Progenitor cell of endocrine pancreas (in vitro differentiated cells): ENCODE measurements at places on chromosomes 1 and 21.
A peak's percentile ranks its signal among the peaks of the same experiment; 100 is the strongest.

- H3K4me3 ChIP-seq = no peak overlapping the region
- H3K27me3 ChIP-seq = peaks cover 30% of the 10 kb centered on the region
- H3K4me1 ChIP-seq = no peaks in the 10 kb centered on the region
- no peak overlapping the region for H3K27ac ChIP-seq
- no peak for DNase-seq
- H3K36me3 ChIP-seq = no peaks in the 10 kb centered on the region
Measured at GRCh38 chr1:110280804-110281203, 58.4 kb upstream of the RBM15 start.

DNA sequence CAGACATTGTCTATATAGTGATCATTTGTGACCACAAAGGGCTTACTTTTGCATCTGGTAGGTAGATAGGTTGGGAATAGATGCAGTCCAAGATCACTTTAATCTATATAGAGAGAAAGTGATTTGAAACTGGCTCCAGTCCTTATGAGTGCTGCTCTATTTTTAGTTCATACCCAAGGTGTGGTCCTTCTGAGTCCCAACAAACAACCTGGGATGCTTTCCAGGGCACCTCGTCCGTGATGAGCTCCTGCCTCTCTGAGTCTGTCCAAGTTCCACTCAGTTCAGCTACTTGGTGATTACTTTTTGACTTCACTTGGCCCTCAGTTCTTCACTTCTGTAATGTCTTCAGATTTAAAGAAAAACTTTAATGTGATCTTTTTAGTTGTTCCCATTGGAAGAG is 20.2 kb downstream of the DIP2A start:
- H3K27ac ChIP-seq = no peak overlapping the region
- DNase-seq = no peak
- no peak overlapping the region for H3K4me3 ChIP-seq
- H3K27me3 ChIP-seq = no peaks in the 10 kb centered on the region
- no peaks in the 10 kb centered on the region for H3K4me1 ChIP-seq

DNA sequence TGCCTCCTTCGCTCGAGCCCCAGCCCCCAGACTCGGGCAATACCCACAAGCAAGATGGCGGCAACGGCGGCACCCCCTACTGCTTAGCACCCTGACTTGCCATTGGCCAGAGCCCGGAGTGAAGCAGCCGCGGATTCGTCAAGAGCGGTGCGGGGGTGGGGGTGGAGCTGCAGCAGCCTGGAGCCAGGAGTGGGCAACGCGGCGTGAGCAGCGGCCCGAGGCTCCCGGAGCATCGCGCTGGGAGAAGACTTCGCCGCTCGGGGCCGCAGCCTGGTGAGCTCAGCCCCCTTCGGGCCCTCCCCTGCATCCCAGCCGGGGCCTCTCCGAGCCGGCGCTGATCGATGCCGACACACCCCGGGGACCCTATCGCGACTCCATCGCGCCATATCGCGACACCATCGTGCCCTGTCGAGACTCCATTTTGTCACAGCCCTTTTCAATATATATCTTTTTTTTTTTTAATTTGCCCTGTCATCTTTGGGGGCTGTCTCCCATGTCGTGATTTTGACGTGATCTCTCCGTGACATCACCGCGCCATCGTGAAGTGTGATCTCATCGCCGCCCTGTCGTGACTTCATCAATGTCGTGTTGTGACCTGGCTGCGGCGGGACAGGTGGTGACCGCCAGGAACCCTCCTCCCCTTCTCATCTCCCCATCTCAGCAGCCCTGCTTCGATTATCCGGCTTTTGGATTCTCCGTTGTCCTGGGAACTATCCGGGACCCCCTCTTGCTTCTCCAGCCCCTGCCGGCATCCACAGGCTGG is at the start of gene NCDN:
NCDN (plus strand) TSS at position 189 of the 763 bp plus-strand sequence; CDS start at position 581, 392 bp downstream.
- H3K27me3 ChIP-seq = no peaks in the 10 kb centered on the region
- peak within 1 kb of the TSS; percentile 98 for H3K27ac ChIP-seq
- DNase-seq = peak; percentile 93
- H3K4me3 ChIP-seq = peak within 1 kb of the TSS; percentile 92
- H3K4me1 ChIP-seq = peaks cover 25% of the 10 kb centered on the region
- peaks cover 4% of the 10 kb centered on the region for H3K36me3 ChIP-seq

- peaks cover 7% of the 10 kb centered on the region for H3K27me3 ChIP-seq
- no peak overlapping the region for H3K4me3 ChIP-seq
- no peak for DNase-seq
- H3K4me1 ChIP-seq = no peaks in the 10 kb centered on the region
- no peaks in the 10 kb centered on the region for H3K36me3 ChIP-seq
Measured at GRCh38 chr1:209105701-209106100, 477.8 kb upstream of the CAMK1G start.

- H3K4me1 ChIP-seq = no peaks in the 10 kb centered on the region
- no peak overlapping the region for H3K4me3 ChIP-seq
- peaks cover 14% of the 10 kb centered on the region for H3K27me3 ChIP-seq
- no peak for DNase-seq
- no peaks in the 10 kb centered on the region for H3K36me3 ChIP-seq
- H3K27ac ChIP-seq = no peak overlapping the region
Measured at GRCh38 chr21:44885615-44886014, 12.1 kb upstream of the PTTG1IP start.

DNA sequence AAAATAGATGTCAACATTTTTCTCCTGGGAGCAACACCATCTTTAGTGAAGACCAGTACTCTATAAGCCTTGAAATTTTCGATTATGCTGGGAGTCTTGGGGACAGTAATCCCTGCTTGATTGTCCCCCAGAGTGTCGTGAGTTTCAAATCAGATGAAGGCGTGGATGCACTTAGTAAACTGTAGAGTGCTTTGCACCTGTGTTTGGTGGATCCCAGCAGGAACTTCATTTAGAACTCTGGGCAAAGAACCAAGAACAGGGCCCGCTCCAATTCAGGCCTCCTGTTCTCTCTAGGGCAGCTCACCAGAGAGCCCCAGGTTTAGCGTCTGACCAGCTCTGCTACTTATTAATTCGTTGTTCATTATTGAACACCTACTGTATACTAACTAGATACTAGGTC is 1.5 kb downstream of the GPX7 start:
- H3K27ac ChIP-seq = no peak overlapping the region
- peak overlapping the region; percentile 73 for H3K4me3 ChIP-seq
- H3K36me3 ChIP-seq = peaks cover 12% of the 10 kb centered on the region
- no peak for DNase-seq
- peaks cover 11% of the 10 kb centered on the region for H3K4me1 ChIP-seq

GRCh38 chr1:37765916-37766664 is 1.2 kb upstream of the EPHA10 start:
- no peak overlapping the region for H3K4me3 ChIP-seq
- DNase-seq = no peak
- no peak overlapping the region for H3K27ac ChIP-seq
- peaks cover 96% of the 10 kb centered on the region for H3K27me3 ChIP-seq
- no peaks in the 10 kb centered on the region for H3K4me1 ChIP-seq

DNA sequence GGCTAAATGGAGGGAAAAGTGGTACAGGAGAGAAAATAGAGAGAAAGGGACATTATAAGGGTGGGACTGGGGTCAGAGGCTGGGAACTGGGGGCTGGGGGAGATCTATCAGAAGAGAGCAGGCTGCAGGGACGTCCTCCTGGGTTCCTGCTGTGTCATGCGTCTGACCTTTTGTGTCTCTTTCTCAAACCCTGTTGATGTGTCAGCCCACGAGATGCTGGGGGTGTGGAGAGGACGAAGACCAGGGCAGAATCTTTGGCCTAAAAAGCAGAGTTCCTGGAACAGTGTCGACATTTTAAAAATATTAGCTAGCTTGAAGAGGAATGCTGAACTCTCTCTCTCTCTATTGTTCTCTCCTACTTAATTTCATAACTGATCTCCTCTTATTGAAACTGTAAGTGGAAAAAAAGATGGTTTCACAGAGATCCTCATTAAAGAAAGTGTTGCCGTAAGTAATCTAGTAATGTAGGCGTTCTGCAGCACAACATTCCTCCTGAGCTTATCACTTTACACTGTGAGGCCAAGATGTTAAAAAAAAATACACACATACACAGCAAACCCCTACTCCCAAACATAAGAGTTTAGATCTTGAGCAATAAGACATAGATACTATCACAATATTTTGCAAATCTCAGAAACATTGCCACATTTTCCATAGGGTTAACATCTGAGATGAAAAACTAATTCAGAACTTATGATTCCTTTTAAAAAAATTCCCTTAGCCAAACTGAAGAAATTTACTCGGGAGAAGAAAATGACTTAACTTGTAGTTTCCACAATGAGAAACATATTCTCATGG is 52.6 kb downstream of the RUNX1 start:
- H3K27me3 ChIP-seq = peaks cover 3% of the 10 kb centered on the region
- no peak overlapping the region for H3K27ac ChIP-seq
- DNase-seq = no peak
- H3K36me3 ChIP-seq = no peaks in the 10 kb centered on the region
- no peak overlapping the region for H3K4me3 ChIP-seq

DNA sequence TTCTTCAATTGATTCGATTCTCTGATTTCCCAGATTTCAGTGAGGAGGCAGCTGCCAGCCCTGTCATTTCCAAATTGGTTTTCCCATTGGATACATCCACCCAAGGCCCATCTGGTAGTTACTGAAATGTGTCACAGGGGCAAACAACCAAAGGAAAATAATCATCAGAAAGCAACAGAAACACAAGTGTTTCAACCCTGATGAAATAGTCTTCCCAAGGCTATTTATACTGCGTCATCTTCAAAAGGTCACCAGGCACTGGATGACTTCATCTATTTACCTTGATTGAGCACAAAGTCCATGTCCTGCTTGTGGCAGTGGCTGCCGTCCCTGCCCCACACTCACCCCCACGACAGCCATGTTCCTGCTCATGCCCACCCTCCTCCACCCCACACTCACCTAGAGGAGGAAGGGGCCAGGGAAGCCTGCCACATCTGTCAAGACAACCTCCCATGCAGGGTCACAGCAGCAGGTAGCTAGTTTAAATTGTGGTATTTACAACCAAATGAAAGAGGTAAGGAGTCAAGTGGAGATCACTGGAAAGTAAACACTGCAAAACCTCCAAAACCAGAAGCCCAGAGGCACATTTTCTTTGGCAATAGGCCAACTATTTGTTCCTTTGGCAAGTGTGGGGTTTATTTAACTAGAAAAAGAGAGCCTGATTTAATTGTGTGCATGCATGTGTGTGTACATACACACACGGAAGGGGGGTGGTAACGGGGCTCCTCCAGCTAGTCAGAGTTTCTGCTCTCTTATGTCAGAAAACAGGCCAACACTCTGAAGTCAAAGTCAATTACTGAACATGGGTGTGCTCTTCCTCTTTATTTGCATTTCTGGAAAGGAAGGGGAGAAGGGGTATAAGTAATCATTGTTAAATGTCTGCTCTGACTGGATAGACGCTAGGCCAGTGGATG is 49.5 kb upstream of the RAB4A start:
- H3K36me3 ChIP-seq = no peaks in the 10 kb centered on the region
- peaks cover 15% of the 10 kb centered on the region for H3K4me1 ChIP-seq
- H3K4me3 ChIP-seq = no peak overlapping the region
- no peak overlapping the region for H3K27ac ChIP-seq

DNA sequence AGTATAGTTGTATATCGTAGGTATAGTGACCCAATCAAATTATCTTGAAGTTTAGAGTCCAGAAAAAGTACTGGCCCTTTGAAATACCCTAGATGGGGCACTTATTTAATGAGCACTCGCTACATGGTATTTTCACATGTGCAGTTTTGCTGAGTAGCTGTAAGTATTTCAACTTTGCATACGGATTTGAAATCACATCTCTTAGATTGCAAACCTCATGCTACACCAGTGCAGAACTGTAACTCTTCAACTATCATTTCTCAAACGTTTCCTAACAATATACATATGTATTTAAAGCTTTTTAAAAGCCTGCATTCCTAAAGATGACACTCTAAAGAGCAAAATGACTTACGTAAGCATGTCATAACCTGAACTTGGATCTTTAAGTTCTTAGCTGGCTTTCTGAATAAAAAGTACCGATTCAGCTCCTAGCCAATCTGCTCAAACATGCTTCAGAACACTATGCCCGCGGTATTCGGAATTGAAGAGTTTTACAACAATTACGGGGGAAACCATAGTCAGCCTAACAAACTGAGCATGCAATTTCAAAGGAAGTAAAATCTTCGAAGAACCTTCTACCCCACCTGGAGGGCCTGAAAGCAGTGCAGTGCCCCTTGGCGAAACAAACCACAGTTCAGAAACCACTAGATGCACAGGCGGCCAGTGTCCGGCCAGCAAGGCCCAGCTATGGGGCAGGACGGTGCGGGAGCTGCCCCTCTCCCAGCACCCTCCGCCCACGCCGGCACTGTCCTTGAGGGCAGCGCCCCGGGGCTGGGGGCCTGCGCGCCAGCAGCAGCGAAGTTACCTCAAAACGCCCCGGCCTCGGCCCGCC is 863 bp downstream of the FH start:
- H3K27me3 ChIP-seq = no peaks in the 10 kb centered on the region
- H3K27ac ChIP-seq = peak overlapping the region; percentile 83
- H3K4me3 ChIP-seq = no peak overlapping the region
- no peak for DNase-seq
- H3K36me3 ChIP-seq = peaks cover 10% of the 10 kb centered on the region

DNA sequence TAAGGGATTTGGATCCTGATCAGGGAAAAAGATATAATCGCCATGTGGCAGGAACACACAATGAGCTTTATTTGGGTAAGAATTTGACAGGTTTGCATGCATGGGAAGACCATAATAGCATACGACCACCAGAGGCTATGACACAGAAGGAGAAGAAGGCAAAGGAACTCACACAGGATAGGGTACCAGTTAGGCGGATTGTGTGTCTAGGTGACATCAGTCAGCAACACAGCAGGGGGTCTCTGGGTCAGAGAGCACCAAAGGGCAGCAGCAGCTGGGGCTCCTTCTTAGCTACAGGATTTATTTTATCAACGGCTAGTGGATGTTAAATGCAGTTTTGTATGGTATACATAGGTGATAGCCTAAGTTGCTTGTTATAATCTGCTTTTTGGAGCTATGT is 551.3 kb downstream of the KCNT2 start:
- H3K27ac ChIP-seq = no peak overlapping the region
- no peaks in the 10 kb centered on the region for H3K36me3 ChIP-seq
- DNase-seq = no peak
- H3K4me1 ChIP-seq = peaks cover 16% of the 10 kb centered on the region
- no peak overlapping the region for H3K4me3 ChIP-seq

GRCh38 chr1:212091438-212092121 is 56.0 kb downstream of the DTL start:
- DNase-seq = no peak
- H3K36me3 ChIP-seq = peaks cover 21% of the 10 kb centered on the region
- H3K27ac ChIP-seq = no peak overlapping the region
- H3K4me3 ChIP-seq = no peak overlapping the region

DNA sequence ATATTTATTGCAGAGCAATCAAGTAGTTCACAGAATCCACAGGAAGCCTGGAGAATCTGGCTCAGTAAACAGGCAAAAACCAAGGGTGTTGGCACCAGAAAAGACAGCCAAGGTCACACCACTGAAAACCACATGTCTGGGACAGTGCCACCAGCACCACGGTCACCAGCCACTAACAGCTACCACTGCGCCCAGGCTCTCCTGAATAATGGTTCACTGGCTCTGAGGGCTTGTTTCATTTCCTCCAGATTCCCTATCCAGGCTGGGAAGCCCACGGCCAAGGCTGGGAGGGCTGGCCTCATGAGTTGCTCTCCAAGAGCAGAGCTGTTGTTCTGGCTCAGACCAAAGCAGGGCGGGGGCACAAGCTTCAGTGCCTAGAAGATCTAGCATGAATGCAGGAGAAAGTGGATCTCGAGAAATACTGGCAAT is 54.5 kb upstream of the PTGFRN start:
- H3K4me1 ChIP-seq = peaks cover 43% of the 10 kb centered on the region
- no peak overlapping the region for H3K4me3 ChIP-seq
- no peak for DNase-seq
- peak overlapping the region; percentile 98 for H3K27ac ChIP-seq
